AG08396 (cell line): ENCODE measurements at places on chromosomes 3 and 15.

DNA sequence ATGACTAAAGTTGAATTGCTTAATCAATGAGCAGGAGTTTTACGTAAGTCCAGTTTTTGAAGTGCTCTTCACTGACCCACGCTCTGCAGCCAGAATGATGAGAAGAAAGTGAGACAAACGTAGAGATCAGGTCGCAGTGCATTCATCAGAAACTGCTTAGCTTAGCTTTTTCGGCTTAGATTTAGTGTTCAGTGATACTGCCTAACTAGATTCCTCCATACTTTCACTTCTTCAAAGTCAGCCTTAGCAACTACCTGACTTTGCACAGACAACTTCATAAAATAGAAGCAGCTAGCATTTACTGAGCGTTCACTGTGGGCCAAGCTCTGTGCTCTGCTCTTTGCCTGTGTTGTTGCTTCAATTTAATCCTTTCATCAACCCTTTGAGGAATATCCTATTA lies 116.1 kb downstream of the KCNH8 start:
- no peak for DNase-seq

DNA sequence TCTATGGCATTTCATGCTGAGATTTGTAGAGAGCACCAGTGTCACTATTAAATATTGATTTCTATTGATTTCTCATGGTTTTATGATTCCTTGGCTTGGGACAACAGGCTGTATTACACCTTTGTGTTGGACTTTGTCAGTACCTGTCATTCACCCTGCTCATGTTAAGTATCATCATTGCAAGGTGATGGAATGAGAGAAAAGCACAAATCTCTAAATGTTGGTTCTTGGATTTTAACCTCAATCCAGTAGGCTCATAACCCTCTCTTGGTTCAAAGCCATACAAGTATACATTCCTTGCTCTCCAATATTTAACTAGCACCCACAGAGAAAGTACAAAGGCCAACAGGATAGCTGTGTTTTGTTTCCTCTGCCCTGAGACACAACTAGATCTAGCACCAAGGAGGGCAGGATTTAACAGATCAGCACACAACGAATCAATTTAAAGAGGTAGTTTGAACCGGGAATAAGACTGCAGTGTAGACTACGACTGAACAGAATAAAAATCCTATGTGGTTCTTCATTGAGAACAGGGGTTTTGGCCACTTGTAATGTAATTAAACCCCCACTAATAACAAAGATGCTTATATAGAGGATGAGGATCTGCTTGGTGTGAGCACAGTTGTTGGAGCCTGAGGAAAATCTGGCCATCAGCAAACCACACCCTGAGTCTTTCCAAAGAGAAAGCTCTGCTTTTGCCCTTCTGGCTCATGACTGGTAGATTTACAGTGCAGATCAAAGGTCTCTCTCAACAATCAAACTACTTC lies 78.0 kb upstream of the TNFSF10 start:
- DNase-seq, result no peak

DNA sequence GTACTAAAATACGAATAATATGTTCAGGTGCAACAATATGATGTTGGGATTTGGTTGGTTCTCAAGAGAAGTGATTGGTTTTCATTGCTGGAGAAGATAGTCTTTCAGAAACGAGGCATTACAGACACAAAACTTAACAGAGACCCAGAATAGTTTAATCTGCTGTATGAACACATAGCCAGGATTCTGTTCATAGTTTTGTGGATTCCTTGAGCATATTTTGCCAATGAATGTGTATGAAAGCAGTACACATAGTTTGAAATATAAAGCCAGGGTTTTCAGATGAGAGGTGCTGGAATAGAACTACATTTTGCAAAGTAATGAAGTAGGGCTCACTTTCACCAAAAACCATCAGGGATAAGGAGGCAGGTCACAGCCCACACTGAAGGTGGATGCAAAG lies 5.7 kb upstream of the MCTP2 start:
- peak; percentile 17 for DNase-seq

GRCh38 chr15:88608607-88609181 lies 12.4 kb upstream of the AEN start:
- no peak for DNase-seq

GRCh38 chr3:194194757-194195085 lies 58.8 kb downstream of the HES1 start:
- no peak for DNase-seq

- DNase-seq, result no peak
Observed at GRCh38 chr3:122936335-122936734, 91.2 kb downstream of the SEMA5B start.

GRCh38 chr3:188662214-188662613 lies 508.3 kb downstream of the LPP start:
- no peak for DNase-seq

DNA sequence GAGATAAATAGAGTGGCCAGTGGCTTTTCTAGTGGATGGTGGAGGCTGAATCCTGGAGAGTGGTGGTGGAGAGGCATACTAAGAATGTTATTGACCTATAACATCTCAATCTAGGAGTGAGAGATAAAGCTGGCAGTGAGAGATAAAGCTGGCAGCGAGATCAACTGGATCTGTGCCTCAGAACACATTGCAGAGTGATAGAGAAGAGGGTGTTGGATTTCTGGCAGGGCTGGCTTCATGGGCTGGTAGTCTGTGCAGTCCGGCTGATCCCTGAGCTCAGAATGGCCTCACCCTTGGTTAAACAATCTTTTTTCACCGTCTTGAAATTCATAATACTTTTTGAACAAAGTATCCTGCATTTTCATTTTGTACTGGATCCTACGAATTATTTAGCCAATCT lies 221.2 kb downstream of the NLGN1 start:
- no peak for DNase-seq

- DNase-seq, result no peak
Observed at GRCh38 chr3:128316481-128316891, 150.2 kb downstream of the DNAJB8 start.

DNA sequence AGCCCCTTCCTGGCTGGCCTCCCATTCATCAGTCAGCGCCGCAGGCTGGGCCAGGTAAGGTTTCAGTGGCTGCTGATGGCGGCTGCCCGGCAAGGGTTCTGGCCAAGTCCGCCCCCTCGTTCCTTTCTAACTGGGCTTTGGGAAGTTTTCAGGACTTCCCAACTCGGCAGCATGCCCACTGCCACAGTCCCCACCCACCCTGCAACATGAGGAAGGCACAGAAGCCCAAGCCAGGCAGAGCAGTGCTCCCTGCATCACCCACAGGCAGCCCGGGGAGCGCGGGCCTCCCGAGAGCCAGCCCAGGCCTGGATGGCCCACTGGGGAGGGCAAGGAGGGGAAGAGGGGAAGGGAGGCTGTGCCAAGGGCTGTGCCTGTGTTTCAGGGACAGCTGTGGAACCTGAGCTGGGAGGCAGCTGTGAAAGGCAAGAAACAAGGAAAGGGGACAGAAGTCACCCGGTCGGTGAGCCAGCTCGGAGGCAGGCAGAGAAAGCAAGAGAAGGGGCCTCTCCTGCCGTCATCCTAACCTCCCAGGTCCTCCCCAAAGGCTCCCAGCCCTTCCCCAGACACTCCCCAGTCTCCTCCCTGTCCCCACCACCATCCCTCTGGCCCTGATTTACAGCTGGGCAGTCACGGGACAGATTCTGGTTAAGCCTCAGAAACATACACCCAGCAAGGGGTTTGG lies 73.9 kb downstream of the CPN2 start:
- peak; percentile 64 for DNase-seq

GRCh38 chr3:25153136-25153535 lies 274.9 kb upstream of the RARB start:
- no peak for DNase-seq

- DNase-seq, result no peak
Observed at GRCh38 chr3:27914199-27914598, 192.1 kb upstream of the EOMES start.

DNA sequence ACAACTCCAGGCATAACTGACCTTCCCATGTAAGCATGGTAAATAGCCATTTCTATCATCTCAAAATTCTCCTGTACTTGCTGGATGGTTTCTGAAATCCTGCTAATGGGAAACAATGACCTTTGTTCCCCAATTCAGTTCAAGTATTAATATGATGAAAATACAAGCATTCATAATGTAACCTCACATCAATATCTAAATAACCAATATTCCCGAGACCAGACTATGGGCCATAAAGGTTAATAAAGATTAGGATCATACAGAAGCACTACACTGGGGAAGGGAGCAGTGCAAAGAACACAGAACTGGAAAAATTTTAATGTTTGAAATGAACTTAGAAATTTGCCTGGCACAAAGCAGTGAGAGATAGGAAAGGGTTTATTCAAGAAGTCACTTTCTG lies 151.3 kb upstream of the SETMAR start:
- no peak for DNase-seq

GRCh38 chr3:190886945-190887344 lies 24.5 kb upstream of the GMNC start:
- no peak for DNase-seq

GRCh38 chr3:181735911-181736310 lies 24.2 kb downstream of the SOX2 start:
- DNase-seq, result no peak

- no peak for DNase-seq
Observed at GRCh38 chr15:90970274-90970673, 15.6 kb downstream of the RCCD1 start.

DNA sequence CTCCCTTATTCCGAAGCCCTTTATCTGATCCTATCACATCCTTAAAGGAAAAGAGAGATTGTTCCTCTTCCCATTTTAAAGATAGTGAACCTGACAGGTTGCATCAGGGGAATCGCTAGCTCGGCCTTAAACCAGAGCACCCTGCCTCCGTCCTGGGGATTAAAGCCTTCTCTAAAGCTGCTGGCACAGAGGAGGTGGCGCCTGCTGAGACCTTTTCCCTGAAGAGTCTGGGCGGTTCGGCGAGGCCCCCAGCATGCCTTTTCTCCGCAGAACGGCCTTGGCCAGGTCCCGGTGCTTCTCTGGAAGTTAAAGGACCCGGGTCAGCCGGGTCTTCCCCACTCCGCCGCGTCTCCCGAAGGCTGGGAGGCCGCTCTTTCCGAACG lies 593 bp downstream of the FAM219B start:
- DNase-seq, result no peak

DNA sequence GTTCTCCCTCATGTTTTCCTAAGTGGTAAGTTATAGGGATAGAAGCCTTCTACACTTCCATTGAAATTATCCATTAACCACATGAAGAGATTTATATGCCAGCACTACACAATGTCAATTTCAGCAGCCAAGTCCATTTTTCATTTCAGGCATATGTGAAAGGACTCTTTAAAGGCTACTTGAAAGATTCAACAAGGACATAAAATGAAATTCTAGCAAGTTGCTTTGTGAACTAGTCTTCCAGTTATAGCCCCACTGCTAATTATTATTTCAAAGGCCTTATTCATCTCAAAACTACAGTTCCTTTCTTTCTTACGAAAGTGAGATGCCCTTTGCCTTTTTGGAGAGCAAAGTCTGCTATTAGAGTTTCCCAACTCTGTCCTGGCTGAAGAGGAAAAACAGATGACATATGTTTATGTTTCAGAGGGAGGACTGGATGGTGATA lies 66.0 kb upstream of the SLC2A2 start:
- no peak for DNase-seq
